T-helper 22 cell (primary cell): ENCODE measurements at places on chromosomes 7 and 10.

GRCh38 chr7:95334447-95334846 lies 10.1 kb upstream of the PON1 start:
- DNase-seq, result no peak

DNA sequence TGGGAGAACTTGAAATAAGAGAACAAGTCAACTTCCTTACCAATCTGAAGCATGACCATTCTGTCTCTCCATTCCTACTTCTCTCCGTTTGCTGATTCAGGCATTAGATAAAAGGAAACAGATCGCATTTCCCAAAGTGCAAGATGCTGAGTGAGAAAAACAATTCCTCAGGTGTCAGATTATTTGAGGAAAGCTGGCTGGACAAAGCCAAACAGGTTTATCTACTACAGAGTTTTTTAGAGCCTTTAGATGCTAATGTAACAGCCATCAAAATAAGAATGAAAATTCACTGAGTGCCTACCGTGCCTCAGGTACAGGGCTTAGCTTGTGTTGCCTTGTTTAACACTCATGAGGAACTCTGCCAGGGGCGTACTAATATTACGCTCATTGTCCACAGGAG lies 135.9 kb upstream of the MBL2 start:
- no peak for DNase-seq

DNA sequence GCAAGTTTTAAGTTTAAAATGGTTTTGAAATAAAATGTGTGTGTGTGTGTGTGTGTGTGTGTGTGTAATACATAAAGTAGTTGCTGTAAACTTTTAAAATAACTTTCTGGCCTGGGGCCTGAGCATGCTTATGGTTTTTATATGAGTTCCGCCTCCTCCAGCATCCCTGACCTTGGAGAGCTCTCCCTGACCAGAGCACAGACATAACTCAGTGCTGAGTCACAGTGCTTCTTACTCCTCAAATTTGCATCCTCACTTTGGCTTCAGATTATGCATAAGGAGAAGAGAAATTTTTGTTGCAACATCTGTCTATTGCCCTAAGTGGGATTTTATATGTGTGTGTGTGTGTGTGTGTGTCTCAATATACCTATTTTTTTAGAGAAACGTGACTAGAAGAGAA lies 200.8 kb downstream of the ELMO1 start:
- no peak for DNase-seq

DNA sequence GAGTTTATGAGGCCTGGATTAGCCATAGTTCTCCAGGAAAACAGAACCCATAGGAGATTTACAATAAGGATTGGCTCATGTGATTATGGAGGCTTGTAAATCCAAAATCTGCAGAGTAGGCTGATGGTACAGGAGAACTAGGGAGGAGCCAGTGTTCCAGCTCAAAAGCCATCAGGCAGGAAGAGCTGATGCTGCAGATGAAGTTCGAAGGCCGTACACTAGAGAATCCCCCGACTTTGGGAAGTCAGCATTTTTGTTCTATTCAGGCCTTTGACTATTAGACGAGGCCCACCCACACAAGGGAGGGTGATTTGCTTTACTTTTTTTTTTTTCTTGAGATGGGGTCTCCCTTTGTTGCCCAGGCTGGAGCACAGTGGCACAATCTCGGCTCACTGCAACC lies 37.6 kb downstream of the KIN start:
- no peak for DNase-seq

- no peak for DNase-seq
Measured at GRCh38 chr10:48946891-48947500, 7.4 kb upstream of the LRRC18 start.

DNA sequence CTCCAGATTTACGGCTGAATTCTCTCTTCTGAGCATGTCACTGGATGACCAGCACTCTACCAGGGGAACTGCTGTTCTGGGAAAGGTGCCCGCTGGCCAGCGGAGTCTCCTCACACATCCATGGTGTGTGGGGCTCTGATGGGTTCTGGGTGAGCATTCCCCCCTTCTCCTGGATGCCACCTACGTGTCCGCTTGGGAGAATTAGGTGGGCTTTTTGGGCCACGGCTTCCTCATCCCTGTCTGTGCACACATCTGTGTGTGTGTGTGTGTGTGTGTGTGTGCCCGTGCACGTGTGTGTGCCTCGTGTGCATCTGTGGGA lies 163.0 kb downstream of the DNAJB6 start:
- no peak for DNase-seq

- no peak for DNase-seq
Measured at GRCh38 chr10:126895214-126895781, 9.9 kb upstream of the DOCK1 start.

DNA sequence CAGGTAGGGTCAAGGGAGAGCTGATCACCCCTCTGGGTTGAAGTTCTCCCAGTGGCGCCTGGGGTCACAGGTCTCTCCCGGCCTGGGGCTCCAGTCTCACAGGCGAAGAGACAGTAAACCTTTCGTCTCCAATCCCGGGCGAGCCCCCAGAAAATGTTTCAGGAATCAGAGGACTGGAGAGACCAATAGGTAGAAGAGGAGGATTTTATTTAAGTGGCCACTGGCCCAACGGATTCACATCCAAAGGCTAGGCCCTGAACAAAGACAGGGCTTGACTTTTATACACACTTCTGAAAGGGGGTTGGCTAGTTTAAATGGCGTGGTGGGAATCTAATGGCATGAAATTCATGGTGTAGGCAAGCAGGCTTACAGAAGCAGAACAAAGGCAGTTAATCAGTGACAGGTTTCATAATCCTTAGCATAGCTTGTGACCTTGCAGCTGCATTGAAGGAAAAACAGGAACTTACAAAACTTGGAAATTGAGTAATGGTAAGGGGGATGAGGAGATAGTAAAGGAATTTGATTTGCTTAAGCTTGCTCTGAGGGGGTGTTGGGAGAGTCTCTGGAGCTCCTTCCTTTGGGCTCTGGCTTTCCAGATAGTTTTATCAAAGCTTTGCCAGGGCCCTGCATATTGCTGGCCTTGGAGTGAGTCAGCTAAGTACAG lies 105.5 kb downstream of the TRIM24 start:
- DNase-seq, result no peak

DNA sequence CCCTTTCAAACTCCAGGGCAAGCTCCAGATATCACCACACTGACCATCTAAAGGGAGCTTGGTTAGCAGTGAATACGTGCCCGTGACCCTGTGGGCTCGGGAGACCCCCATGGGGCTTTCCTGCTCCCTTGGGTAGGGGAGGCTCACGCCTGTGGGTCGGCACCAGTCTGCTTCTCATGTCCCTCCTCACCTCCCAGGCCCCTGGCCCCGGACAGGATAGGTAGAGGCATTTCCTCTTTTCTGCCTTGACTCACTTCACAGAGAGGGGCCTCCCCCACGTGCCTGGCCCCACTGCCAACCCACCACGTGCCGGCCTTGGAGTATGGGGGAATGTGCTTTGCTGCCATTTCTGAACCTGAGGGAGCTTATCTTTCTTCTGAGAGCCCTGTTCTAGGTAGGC lies 131.3 kb upstream of the FAM20C start:
- no peak for DNase-seq

- no peak for DNase-seq
Measured at GRCh38 chr10:3887404-3887803, 102.4 kb upstream of the KLF6 start.

DNA sequence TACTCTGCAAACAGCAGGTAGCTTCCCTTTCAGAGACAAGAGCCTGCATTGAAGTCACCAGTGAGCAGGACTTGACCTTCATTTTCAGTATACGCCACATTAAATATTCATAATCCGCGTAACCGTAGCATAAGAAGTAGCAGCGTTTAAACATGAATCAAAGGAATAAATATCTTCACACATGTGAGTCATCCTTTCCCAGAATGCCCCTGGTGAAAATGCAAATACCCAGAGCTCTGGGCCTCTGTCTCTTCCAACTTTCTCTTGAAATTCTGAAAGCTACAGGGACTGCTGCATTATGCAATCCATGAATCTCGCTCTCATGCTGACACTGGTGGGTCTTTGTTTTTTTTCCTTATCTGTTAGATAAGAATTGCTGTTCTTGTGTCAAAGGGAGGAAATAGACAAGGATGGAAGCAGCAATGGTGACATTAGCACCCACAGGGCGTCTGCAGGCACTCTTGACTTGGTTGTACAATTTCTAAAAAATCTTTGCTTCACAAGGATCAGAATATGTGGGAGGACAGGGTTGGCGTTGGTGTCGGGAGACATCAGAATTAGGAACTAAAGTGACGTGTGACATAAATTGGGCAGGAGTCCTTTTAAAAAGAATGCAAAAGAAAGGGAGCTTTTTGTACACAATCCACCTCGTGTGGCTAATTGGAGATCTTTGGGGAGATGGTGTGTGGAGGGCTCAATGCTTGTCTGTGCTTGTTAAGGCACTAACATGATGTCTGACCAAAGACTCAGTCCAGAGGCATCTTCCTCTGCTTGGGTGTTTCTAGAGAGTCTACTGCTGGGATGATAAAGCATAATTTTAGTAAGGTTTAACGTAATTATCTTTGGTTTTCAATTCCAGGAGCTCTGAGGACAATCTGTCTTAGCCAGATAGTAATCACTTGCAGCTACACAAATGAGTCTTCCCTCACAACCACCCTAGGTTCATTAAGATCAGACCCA lies 390.3 kb downstream of the KCNMA1 start:
- no peak for DNase-seq

DNA sequence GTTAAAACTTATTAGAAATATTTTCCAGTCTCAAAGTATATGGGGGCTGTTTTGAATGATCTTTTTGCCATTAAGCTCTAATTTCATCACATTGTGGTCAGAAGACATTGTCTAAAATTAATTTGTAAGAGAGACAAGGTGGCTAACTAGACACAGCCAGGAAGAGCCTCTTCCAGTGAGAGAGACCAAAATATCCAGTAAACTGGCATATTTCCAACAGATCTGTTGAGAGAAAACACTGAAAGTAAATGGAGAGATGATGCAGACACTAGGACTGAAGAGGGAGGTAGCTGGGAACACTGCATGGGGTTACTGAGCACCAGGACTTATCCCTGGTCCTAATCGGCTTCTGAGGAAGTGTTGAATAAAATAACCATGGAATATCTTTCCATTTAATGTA lies 101.5 kb upstream of the TAS2R16 start:
- DNase-seq, result no peak

DNA sequence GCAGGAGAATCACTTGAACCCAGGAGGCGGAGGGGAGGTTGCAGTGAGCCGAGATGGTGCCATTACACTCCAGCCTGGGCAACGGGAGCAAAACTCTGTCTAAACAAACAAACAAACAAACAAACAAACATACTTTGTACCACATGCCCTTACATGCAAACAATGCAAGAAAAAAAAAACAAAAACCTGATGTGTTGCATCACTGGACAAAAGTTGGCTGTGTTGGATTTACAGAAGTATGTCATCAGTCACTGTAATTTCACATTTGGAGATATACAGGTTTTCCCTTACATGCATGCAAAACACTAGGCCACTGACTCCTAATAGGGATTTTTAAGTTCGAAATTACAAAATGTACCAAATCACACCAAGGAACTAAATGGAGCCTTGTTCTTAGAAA lies 138.5 kb downstream of the SRPK2 start:
- no peak for DNase-seq

DNA sequence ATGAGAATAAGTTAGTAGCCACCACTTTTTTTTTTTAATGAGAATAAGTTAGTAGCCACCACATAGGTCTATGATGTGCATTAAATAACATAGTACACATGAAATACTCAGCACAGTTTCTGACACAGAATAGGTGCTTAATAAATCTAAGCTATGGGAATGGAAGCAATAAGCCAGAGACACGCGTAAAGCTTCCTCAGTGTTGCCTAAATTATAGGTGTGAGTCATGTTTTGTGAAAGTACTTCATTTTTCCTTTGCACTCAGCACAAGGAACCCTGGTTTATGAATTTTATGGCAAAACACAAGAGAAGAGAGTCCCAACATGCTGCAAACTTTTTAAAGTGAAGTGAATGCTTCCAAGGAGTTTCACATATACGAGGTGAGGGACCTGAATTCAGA lies 267.4 kb downstream of the RNLS start:
- no peak for DNase-seq

GRCh38 chr7:146654048-146654447 lies 537.4 kb downstream of the CNTNAP2 start:
- no peak for DNase-seq
